Erythroblast (primary cell): ENCODE measurements at places on chromosomes 2 and 18.

- DNase-seq: no peak
These were observed at the start of gene SLC4A3 for GRCh38 chr2:219627103-219628100. SLC4A3 (plus strand) TSS chr2:219627630; CDS start chr2:219627993, 363 bp downstream.

DNA sequence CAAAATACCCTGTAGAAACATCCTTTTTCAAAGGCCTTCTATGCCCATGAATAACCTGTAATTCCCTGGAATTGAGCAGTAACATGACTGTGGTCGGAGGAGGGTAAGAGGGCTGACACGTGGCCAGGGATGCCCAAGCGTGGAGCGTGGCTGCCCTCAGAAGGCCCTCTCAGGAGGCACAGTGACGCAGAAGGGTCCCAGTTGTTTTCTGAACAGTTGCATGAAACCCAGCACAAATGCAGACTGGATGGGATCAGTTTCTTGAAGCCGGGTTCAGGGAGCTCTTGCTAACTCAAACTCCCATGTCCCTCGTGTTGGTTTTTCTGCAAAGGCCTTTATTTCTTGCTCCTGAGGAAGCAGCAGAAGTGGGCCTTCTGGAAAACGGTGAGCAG lies 237.0 kb downstream of the ALPK2 start:
- no peak for DNase-seq

- DNase-seq: no peak
These were observed 41.2 kb downstream of the PAX3 start for GRCh38 chr2:222257645-222258044.

GRCh38 chr2:96687266-96687665 lies 44.7 kb downstream of the FER1L5 start:
- DNase-seq: no peak

DNA sequence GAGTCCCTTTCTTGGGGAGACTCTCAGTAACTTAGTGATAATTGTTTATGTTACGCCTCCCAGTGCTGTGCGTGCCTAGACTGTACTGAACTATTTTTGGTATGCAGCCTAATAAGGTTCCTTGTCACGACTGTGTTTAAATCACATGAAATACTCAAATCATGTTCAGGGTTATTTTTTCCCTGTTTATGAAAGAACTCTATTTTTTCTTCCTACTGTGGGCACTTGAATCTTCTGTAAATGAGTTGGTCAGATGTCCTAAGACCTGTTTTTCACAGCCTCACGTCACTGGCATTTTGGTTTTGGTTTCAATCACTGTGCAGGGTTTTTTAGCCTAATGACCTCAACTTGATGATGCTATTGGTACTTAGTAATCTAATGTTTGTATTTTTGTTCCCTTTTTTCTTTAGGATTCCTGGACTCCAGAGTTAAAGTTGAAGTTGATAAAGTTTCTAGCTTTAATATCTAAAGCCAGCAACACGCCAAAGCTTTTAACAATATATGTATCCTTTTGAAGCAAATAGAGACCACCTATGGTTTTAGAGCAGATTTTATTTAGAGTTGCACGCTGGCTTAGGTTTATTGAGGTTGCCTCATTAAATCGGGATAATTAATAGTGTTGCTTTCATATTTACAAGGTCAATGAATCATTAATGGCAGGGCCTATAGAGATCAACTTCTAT lies 24.0 kb downstream of the ARMC9 start:
- DNase-seq: no peak

GRCh38 chr18:37552286-37552685 lies 13.3 kb downstream of the CELF4 start:
- DNase-seq: no peak

DNA sequence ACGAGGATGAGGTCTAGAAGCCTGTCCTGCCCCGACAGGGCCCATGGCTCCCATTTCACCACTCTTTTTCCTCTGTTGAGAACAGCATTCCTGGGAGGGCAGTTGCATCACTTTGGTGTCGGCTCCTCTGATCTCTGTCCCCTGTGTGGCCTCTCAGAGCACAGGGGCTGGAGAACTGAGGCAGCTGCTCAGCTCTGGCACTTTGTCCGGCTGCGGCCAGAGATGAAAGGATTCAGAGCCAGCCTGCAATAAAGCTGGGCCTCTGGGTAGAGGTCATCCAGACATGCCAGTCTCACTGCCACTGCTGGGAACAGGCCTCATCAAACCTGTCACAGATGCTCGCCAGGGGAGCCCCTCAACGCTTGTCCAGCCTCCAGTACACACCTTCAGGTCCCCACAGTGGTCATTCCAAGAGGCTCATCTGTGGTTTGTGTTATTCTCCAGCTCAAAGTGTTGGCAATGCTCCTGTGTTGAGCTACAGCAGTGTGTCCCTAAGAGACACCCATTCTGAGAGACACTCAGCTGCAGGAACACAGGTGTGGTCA lies 13.1 kb upstream of the ROCK2 start:
- no peak for DNase-seq

- no peak for DNase-seq
These were observed 331.3 kb downstream of the THSD7B start for GRCh38 chr2:137096693-137097092.

DNA sequence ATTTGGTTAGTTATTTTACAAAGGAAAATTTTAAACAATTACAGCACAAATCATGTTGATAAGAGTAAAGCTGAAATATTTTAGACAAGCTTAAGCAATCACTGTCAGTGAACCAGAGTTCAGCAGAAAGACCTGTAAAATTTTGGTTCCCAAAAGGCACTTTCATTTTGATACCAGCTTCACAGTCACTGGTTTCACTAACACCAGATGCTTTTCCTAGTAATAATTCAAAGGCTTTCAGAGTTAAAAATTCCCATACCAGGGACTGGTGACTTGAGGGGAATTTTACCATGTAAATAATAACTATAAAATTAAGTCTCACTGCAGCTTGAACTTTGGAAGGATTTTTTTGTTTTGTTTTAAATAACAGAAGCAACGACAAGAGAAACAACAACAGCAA lies 102.3 kb upstream of the CD302 start:
- DNase-seq: no peak

DNA sequence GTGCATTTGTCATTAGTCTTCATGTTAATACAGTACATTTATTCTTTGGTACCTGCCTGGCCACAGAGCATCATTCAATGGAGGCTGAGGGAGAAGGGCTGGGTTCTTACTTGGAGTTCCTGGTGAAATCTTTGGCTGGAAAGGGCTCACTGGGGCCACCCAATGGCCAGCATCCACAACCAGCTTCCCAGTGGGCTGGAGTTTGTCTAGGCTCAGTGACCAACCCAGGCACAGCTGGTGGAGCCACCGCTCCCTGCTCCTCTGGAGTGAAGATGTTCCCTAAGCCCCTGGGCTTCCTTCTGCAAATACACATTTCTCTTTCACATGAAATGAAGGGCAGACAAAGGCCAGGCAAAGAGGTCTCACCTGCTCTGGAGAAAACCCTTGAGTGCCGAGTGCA lies 34.4 kb downstream of the EHD3 start:
- DNase-seq: no peak
